ENCODE measurements at places on chromosomes 12 and 14. TPM values are rescaled to one million over a fixed set of nuclear protein-coding genes. Genes with fewer than 3 reads are reported as not detected.

Gene TSPAN19
- total RNA-seq = not detected

Gene PDZRN4
- 0.15 TPM for total RNA-seq

DNA sequence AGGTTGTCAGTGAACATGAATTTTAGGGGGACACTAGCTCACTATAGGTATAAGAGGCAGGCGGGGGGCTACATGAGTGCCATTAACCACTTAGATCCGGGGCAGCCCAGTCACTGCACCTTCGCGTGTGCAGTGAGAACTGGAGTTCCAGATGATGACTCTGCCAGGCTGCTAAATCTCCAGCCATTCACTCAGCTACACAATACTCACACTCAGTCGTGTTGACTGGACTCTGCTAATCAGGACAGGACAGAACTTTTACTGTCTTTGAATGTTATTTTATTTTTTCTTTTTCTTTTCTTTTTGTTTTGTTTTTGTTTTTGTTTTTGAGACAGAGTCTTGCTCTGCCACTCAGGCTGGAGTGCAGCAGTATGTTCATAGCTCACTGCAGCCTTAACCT is 465.6 kb downstream of the AACS start:
- no peaks in the 10 kb centered on the region for H3K36me3 ChIP-seq
- H3K4me3 ChIP-seq = no peak overlapping the region
- H3K27ac ChIP-seq = no peak overlapping the region
- DNase-seq = no peak

Gene IL23A
- not detected for total RNA-seq

GRCh38 chr12:79370021-79370420 is 320.7 kb downstream of the PAWR start:
- no peak for DNase-seq
- no peaks in the 10 kb centered on the region for H3K27me3 ChIP-seq
- H3K4me3 ChIP-seq = no peak overlapping the region
- H3K27ac ChIP-seq = no peak overlapping the region
- no peaks in the 10 kb centered on the region for H3K4me1 ChIP-seq

- H3K4me3 ChIP-seq = no peak overlapping the region
- no peak for DNase-seq
- H3K27ac ChIP-seq = peak overlapping the region; percentile 74
- peaks cover 39% of the 10 kb centered on the region for H3K36me3 ChIP-seq
These were observed 26.9 kb downstream of the ZFC3H1 start for GRCh38 chr12:71636704-71637115.
